Heart left ventricle (tissue), 16 donors: ENCODE measurements at places on chromosomes 5 and 9. TPM values are rescaled to one million over a fixed set of nuclear protein-coding genes. Genes with fewer than 3 reads are reported as not detected.

GRCh38 chr5:172926796-172927195 lies 32.4 kb upstream of the RPL26L1 start:
- no peak for DNase-seq
- no peaks in the 10 kb centered on the region for H3K27me3 ChIP-seq
- no peaks in the 10 kb centered on the region for H3K4me1 ChIP-seq
- no peak overlapping the region for H3K4me3 ChIP-seq
- no peak overlapping the region for H3K27ac ChIP-seq
- H3K36me3 ChIP-seq, result peaks cover 18% of the 10 kb centered on the region

DNA sequence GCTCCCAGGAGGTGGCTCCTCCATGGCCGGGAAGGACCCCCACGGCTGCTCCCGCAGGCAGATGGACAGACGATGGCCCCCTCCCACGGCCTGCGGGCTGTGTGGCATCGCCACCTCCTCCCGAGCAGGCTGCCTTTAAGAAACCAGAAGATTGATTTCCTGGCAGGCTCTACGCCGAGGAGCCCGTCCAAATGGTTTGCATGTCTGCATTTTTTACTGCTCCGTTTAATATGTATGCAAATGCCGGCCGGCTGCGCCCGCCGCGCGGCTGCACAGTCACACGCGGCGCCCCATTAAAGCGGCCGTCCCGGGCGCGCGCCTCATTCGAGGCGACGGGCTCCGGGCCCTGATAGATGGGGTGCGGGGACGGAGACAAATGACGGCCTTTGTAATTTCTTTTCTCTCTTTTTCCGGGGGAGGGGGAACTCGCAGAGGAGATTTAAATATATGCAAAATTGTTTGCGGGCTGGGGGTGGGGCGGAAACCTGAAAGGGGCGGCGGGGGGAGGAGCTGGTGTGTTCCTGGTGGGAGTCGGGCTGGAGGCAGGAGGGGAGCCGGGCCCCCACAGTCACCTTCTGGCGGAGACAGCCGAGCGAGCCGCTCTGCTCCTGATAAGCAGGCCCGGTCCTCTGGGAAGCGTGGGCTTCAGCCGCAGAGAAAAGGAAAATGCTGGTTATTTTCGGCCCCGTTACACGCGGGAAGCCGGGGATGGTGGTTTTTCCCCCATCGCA lies 158.7 kb upstream of the IER5L start:
- H3K4me3 ChIP-seq, result peak overlapping the region; percentile 50
- no peak for DNase-seq
- peaks cover 44% of the 10 kb centered on the region for H3K4me1 ChIP-seq
- H3K27ac ChIP-seq, result peak overlapping the region; percentile 87
- no peaks in the 10 kb centered on the region for H3K36me3 ChIP-seq

GRCh38 chr9:7533376-7534090 lies 266.0 kb downstream of the DMAC1 start:
- no peaks in the 10 kb centered on the region for H3K4me1 ChIP-seq
- no peaks in the 10 kb centered on the region for H3K27me3 ChIP-seq
- no peak overlapping the region for H3K27ac ChIP-seq
- H3K4me3 ChIP-seq, result no peak overlapping the region
- no peaks in the 10 kb centered on the region for H3K36me3 ChIP-seq
- DNase-seq, result no peak

GRCh38 chr5:775961-776861 lies 8.3 kb downstream of the ZDHHC11B start:
- peaks cover 24% of the 10 kb centered on the region for H3K4me1 ChIP-seq
- no peaks in the 10 kb centered on the region for H3K27me3 ChIP-seq
- DNase-seq, result peak; percentile 40
- H3K4me3 ChIP-seq, result no peak overlapping the region
- no peaks in the 10 kb centered on the region for H3K36me3 ChIP-seq
- no peak overlapping the region for H3K27ac ChIP-seq

DNA sequence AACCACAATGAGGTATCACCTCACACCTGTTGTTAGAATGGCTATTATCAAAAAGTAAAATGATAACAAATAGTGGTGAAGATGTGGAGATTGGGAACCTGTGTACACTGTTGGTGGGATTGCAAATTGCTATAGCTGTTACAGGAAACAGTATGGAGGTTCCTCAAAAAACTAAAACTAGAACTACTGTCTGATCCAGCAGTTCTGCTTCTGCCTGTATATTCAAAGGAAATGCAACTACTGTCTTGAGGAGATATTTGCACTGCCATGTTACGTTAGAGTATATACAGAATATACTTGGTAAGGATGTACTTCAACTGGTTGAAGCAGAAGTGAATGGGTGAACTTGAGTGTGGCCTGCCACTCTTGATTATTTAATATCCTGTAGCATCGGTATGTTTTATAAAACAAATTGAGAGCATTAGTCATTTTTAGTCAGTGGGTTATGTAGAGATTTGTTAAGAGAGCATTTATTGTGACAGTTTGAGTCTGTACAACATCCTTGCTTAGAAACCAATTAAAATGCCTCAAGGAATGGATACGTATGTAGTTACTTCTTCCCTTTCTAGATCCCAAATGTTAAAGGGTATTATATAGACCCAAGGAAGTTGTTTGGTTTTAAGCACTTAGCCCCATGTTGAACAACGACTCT lies 37.5 kb downstream of the ZCCHC7 start:
- H3K4me3 ChIP-seq, result no peak overlapping the region
- H3K36me3 ChIP-seq, result peaks cover 33% of the 10 kb centered on the region
- H3K4me1 ChIP-seq, result no peaks in the 10 kb centered on the region
- no peak for DNase-seq
- no peak overlapping the region for H3K27ac ChIP-seq

- H3K36me3 ChIP-seq, result no peaks in the 10 kb centered on the region
- no peak for DNase-seq
- no peaks in the 10 kb centered on the region for H3K4me1 ChIP-seq
- no peak overlapping the region for H3K27ac ChIP-seq
Observed at GRCh38 chr5:173530547-173530946, 85.9 kb downstream of the BOD1 start.

- peak; percentile 38 for DNase-seq
- peak overlapping the region; percentile 7 for H3K27ac ChIP-seq
- no peaks in the 10 kb centered on the region for H3K27me3 ChIP-seq
- H3K4me3 ChIP-seq, result no peak overlapping the region
- peaks cover 22% of the 10 kb centered on the region for H3K4me1 ChIP-seq
Observed at GRCh38 chr5:153629027-153629895, 138.8 kb downstream of the GRIA1 start.

The IFNB1 gene
- not detected for total RNA-seq

GRCh38 chr5:160118349-160119141 lies 705 bp downstream of the PWWP2A start:
- peaks cover 32% of the 10 kb centered on the region for H3K36me3 ChIP-seq
- peak overlapping the region; percentile 87 for H3K27ac ChIP-seq
- H3K4me1 ChIP-seq, result peaks cover 22% of the 10 kb centered on the region
- DNase-seq, result peak; percentile 61
- no peaks in the 10 kb centered on the region for H3K27me3 ChIP-seq

The JAKMIP2 gene
- 0.49 TPM for total RNA-seq

The SH3TC2 gene
- total RNA-seq, result 3.4 TPM

GRCh38 chr9:79609468-79610018 lies 37.8 kb downstream of the TLE4 start:
- peaks cover 7% of the 10 kb centered on the region for H3K4me1 ChIP-seq
- no peaks in the 10 kb centered on the region for H3K27me3 ChIP-seq
- H3K36me3 ChIP-seq, result no peaks in the 10 kb centered on the region
- no peak overlapping the region for H3K4me3 ChIP-seq
- H3K27ac ChIP-seq, result no peak overlapping the region
